ENCODE measurements at places on chromosomes 12 and 14. TPM values are rescaled to one million over a fixed set of nuclear protein-coding genes. Genes with fewer than 3 reads are reported as not detected.

DNA sequence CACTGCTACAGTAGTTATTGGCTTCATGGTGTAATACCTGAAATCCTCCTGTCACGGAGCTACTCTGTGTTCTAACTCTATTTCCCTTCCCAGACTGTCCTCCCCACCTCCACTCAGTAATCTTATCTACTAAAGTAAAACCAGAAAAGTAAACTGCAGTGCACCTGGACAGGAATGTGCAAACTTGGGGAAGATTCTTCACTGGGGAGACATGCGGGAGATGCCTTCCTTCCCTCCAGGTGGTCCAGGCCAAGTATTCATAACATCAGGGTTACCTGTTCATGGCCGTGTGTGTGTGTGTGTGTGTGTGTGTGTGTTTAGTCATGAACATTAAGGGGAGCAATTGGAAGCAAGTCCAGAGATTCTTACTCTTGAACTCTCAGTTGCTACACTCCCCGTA is 84.1 kb downstream of the IFNG start:
- DNase-seq, result no peak

DNA sequence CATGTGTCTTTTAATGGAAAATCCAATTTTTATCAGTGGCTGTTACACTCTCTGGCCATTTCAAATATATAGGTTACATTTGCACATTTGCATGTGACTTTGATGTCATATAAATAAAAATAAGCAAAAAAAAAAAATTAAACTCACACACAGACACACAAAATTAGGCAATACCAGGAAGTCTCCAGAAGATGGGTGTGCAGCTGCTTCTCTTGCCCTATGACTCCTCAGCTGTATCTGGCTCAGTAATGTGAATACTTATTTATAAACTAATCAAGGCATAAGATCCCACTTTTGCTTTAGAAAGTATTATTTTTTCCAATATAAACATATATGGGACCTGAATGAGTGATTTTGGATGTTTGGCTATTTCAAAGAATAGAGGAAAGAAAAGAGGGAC is 461.1 kb downstream of the LRIG3 start:
- no peak for DNase-seq

GRCh38 chr14:84751745-84752144 is 778.2 kb upstream of the FLRT2 start:
- no peak for DNase-seq

SYCP3 gene
- total RNA-seq, result not detected

GRCh38 chr12:132559652-132560363 is 50.6 kb downstream of the LRCOL1 start:
- DNase-seq, result no peak

C12orf50 gene
- not detected for total RNA-seq

All from HT1080 (cell line).